ENCODE measurements at places on chromosomes 16 and 17. TPM values are rescaled to one million over a fixed set of nuclear protein-coding genes. Genes with fewer than 3 reads are reported as not detected.

DNA sequence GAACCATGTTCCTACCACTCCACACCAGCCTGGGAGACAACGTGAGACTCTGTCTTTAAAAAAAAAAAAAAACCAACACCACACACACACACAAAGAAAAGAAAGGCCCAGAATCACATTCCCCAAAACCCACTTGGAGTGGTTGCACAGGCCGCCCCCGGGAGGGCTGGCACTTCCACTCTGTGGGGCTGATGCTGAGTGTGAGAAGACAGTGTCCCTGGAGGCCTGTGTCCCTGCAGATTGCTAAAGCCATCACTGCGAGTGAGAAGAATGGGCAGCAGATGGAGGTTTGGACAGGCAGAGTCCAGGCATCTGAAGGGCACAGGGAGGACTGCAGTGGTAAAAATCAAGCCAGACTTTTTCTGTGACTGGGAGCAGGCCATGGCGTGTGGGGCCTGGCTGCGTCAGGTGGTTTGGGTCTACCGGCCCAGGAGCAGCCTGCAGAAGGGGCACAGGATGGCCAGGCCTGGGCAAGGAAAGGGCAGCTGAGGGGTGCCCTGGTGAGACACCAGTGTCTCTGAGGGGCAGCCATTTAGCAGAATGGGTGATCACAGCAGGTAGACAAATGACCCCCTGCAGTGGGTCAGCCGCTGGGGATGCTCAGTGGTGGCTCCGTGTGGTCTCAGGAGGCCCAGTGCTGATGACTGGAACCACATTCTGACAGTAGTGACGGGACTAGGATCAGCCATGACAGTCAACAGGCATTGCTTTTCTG, 13.1 kb downstream of the CTRB2 start:
- no peak overlapping the region for H3K4me3 ChIP-seq
- peaks cover 2% of the 10 kb centered on the region for H3K4me1 ChIP-seq
- no peak overlapping the region for H3K27ac ChIP-seq
- H3K27me3 ChIP-seq: peaks cover 21% of the 10 kb centered on the region

GRCh38 chr17:2362881-2363280, 25.6 kb downstream of the SGSM2 start:
- peaks cover 2% of the 10 kb centered on the region for H3K36me3 ChIP-seq
- no peaks in the 10 kb centered on the region for H3K4me1 ChIP-seq
- H3K4me3 ChIP-seq: no peak overlapping the region
- H3K27ac ChIP-seq: no peak overlapping the region
- DNase-seq: no peak

GRCh38 chr17:56244268-56244890, 91.1 kb downstream of the ANKFN1 start:
- H3K4me3 ChIP-seq: no peak overlapping the region
- no peaks in the 10 kb centered on the region for H3K36me3 ChIP-seq
- peaks cover 3% of the 10 kb centered on the region for H3K27me3 ChIP-seq
- DNase-seq: no peak

DNA sequence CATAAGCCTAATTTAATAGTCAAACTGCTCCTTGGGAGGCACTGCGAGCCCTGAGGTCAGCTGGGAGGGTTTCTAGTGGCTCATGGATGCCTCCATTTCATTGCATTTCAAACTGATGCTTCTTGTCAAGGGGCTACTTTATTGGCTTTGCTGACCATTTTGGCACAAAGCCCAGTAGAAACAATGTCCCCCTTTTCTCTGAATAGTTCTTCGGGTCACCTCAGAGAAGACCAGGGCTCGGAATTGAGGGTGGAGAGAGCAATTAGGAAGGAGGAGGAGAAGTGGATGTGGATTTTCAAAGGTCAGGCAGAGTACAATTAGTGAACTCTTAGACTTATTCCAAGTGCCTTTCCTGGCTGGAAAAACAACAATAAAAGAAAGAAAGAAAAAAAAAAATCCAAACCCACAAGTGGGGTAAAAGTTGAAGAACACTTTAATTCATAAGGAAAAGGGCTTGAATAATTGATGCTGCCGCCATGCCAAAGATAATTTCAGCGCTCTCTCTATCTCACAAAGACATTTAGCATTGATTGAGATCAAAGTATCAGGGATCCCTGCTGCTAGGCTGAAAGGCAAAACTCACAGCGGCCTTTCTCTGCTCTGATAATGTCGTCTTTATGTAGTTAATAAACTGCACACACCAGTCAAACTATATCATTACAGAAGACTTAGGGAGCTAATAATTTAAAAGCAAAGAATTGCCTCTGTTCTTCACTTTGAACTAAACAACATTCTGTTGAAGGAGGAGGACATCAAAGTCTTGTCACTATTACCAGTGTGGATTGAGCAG, 122.7 kb downstream of the RGS9 start:
- DNase-seq: no peak
- H3K27ac ChIP-seq: no peak overlapping the region
- peaks cover 6% of the 10 kb centered on the region for H3K36me3 ChIP-seq

- peak overlapping the region; percentile 83 for H3K27ac ChIP-seq
- peaks cover 29% of the 10 kb centered on the region for H3K4me1 ChIP-seq
- DNase-seq: no peak
- peak overlapping the region; percentile 97 for H3K4me3 ChIP-seq
These were observed 1.3 kb downstream of the PLK1 start for GRCh38 chr16:23679986-23680336.

- peak overlapping the region; percentile 85 for H3K4me3 ChIP-seq
- H3K27me3 ChIP-seq: no peaks in the 10 kb centered on the region
- peaks cover 55% of the 10 kb centered on the region for H3K4me1 ChIP-seq
- H3K27ac ChIP-seq: peak overlapping the region; percentile 92
- peak; percentile 72 for DNase-seq
These were observed 1.3 kb upstream of the SENP3 start for GRCh38 chr17:7560172-7561027.

DNA sequence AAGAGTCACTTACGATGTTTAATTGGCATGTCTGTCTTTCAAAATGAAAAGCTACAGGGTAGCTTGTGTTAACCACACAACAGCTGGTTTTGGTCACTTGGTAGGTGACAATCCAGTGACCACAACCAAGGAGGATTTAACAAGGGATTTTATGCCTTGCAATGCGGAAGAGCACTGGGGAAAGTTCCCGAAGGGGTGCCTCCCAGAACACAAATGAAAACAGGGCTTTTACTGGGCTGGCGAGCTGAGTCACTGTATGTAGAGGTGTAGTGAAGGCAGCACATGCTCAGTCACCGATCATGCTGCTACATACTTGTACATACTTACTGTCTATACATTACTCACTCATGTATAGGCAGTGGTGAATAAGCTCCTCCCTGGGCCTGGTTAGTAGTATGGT, 483.5 kb downstream of the CDH13 start:
- no peak overlapping the region for H3K27ac ChIP-seq
- no peak overlapping the region for H3K4me3 ChIP-seq
- no peak for DNase-seq
- no peaks in the 10 kb centered on the region for H3K36me3 ChIP-seq
- no peaks in the 10 kb centered on the region for H3K27me3 ChIP-seq

DNA sequence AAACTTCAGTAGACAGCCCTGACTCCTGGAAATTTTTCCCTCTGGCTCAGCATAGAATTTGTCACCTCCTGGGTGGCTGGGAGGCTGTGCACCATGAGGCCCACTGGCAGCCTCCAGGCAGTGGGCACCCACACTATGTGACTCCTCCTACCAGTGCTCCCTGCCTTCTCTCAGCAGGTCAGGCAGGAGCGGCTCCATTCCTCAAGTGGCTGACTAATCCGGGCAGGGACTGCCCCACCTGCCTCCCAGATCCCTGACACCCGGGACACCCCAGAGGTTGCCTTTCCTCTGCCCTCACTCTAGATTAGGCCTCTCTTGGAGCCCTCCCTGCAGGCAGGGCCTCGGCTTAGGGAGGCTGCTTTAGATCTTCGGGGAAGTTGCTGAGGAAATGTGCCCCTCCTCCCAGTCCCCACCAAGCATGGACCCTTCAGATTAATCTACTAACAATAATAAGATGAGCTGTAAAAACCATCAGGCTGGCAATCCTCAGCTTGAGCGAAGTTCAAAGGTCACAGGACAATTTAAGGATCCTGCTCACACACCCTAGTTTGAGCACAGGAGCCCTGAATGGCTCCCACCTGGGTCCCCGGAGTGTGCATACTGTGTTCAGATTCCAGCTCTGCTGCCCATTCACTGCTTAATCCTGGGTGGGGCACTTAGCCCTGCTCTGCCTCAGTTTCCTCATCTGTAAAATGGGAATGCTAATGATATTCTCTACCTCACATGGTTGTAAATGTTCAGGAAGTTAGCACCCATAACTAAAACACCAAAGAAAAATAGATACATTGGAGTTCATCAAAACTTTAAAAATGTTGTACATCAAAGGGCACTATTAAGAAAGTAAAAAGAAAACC, 10.0 kb upstream of the MYCBPAP start:
- no peaks in the 10 kb centered on the region for H3K36me3 ChIP-seq
- peaks cover 9% of the 10 kb centered on the region for H3K4me1 ChIP-seq
- peaks cover 3% of the 10 kb centered on the region for H3K27me3 ChIP-seq
- no peak for DNase-seq
- H3K4me3 ChIP-seq: no peak overlapping the region

ATAD5 gene
- total RNA-seq: 33.7 TPM

DPEP2 gene
- total RNA-seq: 4.7 TPM

DNA sequence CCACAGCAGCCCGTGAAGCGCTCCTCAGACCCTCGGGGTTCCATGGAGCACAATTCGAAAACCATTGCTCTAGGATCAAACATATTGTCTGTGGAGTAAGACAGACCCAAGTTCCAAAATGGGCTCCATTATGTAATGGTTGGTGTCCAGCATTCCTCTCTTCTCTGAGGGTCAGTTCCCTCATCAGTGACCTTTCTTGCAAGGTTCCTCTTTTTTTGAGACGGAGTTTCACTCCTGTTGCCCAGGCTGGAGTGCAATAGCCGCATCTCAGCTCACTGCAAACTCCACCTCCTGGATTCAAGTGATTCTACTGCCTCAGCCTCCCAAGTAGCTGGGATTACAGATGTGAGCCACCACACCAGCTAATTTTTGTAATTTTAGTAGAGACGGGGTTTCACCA, 28.4 kb downstream of the PLXDC1 start:
- H3K4me1 ChIP-seq: no peaks in the 10 kb centered on the region
- H3K36me3 ChIP-seq: no peaks in the 10 kb centered on the region
- DNase-seq: no peak

DNA sequence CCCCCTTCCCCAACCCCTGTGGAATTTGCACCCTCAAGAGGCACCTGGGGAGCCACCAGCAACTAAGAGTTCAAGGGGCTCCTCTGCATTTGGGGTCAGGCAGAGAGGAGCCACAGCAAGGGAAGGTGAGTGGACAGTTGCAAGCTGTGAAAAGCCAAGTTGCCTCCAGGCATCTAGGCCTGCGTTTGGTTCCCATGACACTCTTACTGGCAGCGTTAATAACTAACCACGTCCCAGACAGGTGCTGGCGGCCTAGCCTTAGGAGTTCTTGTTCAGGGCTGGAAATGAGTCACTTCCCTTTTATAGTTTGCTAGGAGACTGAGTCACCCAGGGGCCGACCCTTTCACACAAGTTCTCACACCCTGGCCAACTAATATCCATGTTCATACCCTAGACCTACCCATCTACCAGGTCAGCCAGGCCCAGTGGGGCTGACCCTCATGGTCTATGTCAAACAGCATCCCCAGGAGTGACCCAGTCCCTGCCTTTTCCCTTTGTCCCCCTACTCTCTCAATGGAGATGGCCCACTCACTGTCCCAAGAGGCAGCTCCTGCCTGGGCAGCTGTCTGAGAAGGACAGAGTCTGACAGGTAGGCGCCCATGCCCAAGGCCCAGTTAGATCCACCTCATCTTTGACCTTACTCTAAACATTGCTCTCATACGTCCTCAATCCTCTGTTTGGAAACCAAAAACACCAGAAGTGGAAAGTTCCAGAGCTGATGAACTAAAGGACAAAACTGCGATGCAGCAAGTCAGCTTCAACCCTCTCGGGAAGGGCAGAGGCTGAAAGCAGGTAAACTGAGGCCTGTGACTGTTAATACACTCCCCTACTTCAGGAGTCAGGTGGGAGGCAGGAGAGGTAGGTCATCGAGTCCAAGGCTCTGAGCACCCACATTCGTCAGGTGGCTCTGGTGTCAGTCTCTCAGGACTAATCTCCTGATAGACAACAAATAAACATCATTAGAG, 300.6 kb downstream of the SOX9 start:
- DNase-seq: peak; percentile 52
- no peak overlapping the region for H3K4me3 ChIP-seq
- no peak overlapping the region for H3K27ac ChIP-seq
- H3K4me1 ChIP-seq: peaks cover 21% of the 10 kb centered on the region
- H3K36me3 ChIP-seq: peaks cover 3% of the 10 kb centered on the region
- no peaks in the 10 kb centered on the region for H3K27me3 ChIP-seq

ALOX12B gene
- total RNA-seq: 0.42 TPM

KRT27 gene
- not detected for total RNA-seq

DNA sequence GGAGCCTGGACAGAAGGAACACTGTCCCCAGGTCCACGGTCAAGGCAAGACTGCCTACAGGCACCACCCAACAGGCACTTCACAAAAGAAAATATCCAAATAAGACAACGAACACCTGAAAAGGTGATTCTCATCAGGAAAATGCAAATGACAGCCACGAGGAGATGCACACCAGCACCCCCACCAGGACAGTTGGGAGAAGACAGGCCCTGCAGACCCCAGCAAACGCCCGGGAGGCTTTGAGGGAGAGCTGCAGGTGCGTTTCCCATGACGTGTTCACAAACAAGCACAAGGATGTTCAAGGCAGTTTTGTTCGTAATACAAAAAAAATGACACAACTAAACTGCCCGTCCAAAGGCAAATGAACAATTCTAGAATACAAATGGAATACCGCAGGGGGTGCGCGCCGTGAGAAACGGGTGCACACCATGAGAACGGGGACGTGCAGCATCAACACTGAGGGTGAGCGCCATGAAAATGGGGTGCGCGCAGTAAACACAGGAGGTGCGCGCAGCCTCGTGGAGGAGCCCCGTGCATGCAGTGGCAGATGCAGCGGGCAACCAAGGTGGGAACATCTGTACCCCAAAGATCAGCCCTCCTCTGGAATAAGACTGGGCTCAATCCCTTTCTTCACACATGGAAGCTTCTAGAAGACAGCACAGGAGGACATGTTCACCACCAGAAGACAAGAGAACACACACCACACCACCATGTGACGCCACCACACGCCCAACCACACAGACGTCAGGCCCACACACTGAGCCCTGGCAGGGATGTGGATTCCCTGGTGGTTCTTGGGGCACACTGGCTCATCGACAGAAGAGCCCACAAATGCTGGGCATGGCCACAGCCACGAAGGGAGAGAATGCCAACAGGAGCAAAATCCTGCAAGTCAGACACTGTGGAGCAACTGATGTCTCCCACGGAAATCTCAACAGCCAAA, 91.2 kb downstream of the ZNF778 start:
- no peak overlapping the region for H3K4me3 ChIP-seq
- peaks cover 62% of the 10 kb centered on the region for H3K36me3 ChIP-seq

AOC3 gene
- 1.1 TPM for total RNA-seq

DNA sequence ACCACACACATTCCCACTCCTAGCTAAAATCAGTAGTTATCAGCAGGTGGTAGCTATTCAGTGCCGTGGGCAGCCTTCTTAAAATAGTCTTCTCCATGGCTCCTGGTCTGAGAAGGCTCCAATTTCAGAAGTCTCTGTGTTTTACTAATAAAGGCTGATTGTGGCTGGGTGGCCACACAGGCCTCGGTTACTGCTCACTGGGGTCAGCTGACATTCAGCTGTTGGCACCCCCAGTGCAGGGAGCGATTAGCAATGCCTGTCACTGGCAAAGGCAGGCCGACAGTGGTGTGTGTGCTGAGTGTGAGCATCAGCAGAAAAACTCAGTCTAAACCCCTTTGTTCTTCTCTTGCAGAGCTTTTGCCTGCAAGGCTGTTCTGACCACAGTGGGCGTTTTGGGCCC, 16.6 kb upstream of the DBNDD1 start:
- H3K27me3 ChIP-seq: no peaks in the 10 kb centered on the region
- no peak for DNase-seq
- H3K4me1 ChIP-seq: peaks cover 2% of the 10 kb centered on the region
- H3K36me3 ChIP-seq: peaks cover 8% of the 10 kb centered on the region

KRTAP2-4 gene
- not detected for total RNA-seq

All from activated CD8-positive, alpha-beta memory T cell treated with anti-CD3 and anti-CD28 coated beads, Interleukin-2, amount 10 ng/mL, durations not matched to agents 7 days and 5 days (primary cell).